Vagina (tissue), 2 donors: ENCODE measurements at places on chromosomes 12 and 14. TPM values are rescaled to one million over a fixed set of nuclear protein-coding genes. Genes with fewer than 3 reads are reported as not detected.

- no peak for DNase-seq
- H3K36me3 ChIP-seq = no peaks in the 10 kb centered on the region
- no peak overlapping the region for H3K27ac ChIP-seq
- no peak overlapping the region for H3K4me3 ChIP-seq
- no peaks in the 10 kb centered on the region for H3K27me3 ChIP-seq
Observed at GRCh38 chr12:1890810-1891209, 27.6 kb downstream of the CACNA2D4 start.

DNA sequence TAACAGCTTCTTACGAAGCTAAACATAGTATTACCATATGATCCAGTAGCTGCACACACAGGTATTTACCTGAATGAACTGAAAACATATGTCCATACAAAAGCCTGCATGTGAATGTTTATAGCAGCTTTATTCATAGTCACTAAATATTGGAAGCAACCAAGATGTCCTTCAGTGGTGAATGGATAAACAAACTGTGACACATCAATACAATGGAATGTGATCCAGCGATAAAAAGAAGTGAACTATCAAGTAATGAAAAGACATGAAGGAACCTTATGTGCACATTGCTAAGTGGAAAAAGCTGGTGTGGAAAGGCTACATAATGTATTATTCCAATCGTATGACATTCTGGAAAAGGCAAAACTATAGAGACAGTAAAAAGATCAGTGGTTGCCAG is 38.1 kb upstream of the JDP2 start:
- no peaks in the 10 kb centered on the region for H3K27me3 ChIP-seq
- H3K4me3 ChIP-seq = no peak overlapping the region
- H3K27ac ChIP-seq = no peak overlapping the region

- H3K27me3 ChIP-seq = no peaks in the 10 kb centered on the region
- no peaks in the 10 kb centered on the region for H3K4me1 ChIP-seq
- no peaks in the 10 kb centered on the region for H3K36me3 ChIP-seq
- H3K4me3 ChIP-seq = no peak overlapping the region
- no peak for DNase-seq
Observed at GRCh38 chr12:119299130-119299529, 35.4 kb upstream of the CCDC60 start.

DNA sequence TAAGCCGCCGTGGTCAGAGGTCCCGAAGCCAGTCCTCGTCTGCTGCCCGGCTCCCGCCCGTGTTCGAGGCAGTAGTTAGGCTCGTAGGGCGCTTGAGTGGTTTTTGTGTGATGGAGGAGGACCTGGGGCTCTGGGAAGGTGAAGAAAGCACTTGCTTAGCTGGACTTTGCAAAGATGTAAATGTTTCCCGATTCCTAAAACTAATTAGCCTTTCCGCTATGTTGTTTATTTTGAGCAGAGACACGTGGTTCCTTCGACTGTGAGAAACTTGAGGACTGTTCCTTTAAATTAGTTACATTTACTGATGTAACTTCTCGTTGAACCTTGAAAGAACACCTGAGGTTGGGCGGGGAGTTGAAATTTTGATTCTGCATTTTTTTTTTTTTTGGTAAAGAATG is 33.9 kb downstream of the MIA2 start:
- H3K4me1 ChIP-seq = peaks cover 34% of the 10 kb centered on the region
- H3K4me3 ChIP-seq = peak overlapping the region; percentile 90
- H3K27ac ChIP-seq = peak overlapping the region; percentile 98
- H3K36me3 ChIP-seq = no peaks in the 10 kb centered on the region

- H3K4me3 ChIP-seq = no peak overlapping the region
- H3K4me1 ChIP-seq = no peaks in the 10 kb centered on the region
- no peaks in the 10 kb centered on the region for H3K27me3 ChIP-seq
- no peak for DNase-seq
Observed at GRCh38 chr12:25106818-25107217, 88.1 kb downstream of the DNAI7 start.

DNA sequence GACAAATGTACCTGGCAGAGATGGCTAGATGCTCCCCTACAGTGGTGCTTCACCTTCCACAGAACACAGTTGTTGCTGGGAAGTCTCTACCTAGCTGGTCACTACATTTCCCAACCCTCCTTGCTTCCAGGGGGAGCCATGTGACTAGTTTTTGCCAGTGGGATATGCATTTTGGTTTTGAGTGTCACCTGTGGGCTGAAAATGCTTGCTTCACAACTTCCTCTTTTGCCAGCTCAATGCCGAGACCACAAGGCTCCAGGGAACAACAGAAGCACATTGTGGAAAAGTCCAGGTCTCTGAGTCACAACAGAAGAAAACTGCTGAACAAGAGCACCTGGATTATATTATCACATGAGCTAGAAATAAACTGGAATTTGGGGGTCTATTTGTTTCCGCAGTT is 48.5 kb upstream of the ARHGAP5 start:
- H3K27ac ChIP-seq = no peak overlapping the region
- DNase-seq = no peak
- no peaks in the 10 kb centered on the region for H3K36me3 ChIP-seq
- H3K4me1 ChIP-seq = no peaks in the 10 kb centered on the region
- no peak overlapping the region for H3K4me3 ChIP-seq

DNA sequence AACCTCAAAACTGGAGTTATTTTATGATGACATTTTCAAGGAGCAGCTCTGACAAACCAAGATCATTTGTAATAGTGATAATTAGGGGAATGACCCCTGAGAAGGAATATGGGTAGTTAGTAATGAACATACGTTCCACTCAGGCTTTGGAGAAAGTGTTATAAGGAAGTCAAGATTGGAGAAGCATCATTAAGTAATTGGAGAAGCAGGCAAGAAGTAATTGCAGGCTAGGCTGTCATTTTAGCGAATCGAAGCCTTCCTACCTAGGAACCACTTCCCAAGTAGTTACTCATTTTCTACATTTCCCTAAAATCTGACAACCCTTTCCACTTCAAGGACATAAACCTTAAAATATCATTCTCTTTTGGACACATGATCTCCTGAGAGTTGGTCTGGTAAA is 1.2 kb downstream of the EDDM3B start:
- no peaks in the 10 kb centered on the region for H3K27me3 ChIP-seq
- H3K4me1 ChIP-seq = no peaks in the 10 kb centered on the region
- no peak overlapping the region for H3K4me3 ChIP-seq
- H3K36me3 ChIP-seq = no peaks in the 10 kb centered on the region
- DNase-seq = no peak

DNA sequence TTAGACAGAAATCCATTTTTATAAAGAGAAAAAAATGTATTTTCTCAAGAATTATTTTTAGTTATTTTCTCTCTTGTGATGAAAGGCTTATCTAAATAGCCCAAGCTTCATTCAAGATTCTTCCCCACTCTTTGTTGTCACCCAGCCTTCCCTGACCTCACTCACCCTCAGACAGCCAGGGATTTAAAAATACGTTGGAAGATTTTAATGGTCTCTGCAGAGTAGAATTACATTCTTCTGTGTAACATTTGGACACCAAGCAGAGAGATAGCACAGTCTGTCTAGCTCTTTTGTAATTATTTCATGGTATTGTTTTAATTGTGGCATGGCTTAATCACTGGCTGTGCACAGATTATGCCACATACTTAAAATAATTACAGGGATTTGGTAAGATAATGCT is 130.3 kb downstream of the IGF1 start:
- DNase-seq = no peak
- no peaks in the 10 kb centered on the region for H3K36me3 ChIP-seq
- no peak overlapping the region for H3K4me3 ChIP-seq
- H3K4me1 ChIP-seq = no peaks in the 10 kb centered on the region
- no peak overlapping the region for H3K27ac ChIP-seq

DNA sequence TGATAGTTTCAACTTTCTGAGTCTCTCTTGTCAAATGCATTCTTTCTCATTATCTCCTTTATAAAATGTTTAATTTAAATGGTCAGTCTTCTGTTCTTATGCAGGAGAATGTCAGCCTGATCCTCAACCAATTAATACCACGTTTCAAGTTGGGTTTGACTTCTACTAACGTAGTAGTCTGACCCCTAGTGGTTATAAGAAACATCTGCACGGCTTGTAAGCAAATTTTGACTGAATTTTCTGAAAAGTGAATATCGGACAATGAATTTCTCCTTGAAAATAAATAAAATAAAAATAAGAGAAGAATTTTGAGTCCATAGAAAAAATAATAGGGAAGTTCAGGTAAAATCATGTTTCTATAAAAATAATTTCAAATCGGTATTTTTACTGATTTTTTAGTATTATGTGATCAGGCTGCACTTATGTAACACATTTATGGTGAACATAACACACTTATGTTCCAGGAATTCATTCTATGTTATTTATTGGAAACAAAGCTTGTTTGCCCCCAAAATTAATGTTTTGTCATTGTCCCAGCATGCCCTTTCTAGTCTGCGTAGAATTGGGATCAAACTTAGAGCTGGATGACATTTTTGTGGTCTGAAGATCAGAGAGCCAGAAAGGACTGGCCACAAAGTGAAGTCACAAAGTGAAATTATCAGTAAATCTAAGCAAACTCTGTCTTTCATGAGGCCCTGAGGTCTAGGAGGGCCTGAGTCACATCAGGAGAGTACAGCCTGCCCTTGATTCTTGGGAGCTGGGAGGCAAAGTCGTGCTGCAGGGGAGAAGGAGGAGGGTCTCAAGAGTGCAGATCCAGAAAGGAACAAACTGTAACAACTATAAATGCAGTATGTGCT is 101.2 kb upstream of the STXBP6 start:
- H3K4me3 ChIP-seq = no peak overlapping the region
- no peaks in the 10 kb centered on the region for H3K36me3 ChIP-seq
- no peak for DNase-seq
- H3K27ac ChIP-seq = no peak overlapping the region

- H3K4me1 ChIP-seq = no peaks in the 10 kb centered on the region
- no peak overlapping the region for H3K4me3 ChIP-seq
- H3K27me3 ChIP-seq = no peaks in the 10 kb centered on the region
- no peak overlapping the region for H3K27ac ChIP-seq
- DNase-seq = no peak
Observed at GRCh38 chr14:33642080-33642479, 308.8 kb downstream of the EGLN3 start.

DNA sequence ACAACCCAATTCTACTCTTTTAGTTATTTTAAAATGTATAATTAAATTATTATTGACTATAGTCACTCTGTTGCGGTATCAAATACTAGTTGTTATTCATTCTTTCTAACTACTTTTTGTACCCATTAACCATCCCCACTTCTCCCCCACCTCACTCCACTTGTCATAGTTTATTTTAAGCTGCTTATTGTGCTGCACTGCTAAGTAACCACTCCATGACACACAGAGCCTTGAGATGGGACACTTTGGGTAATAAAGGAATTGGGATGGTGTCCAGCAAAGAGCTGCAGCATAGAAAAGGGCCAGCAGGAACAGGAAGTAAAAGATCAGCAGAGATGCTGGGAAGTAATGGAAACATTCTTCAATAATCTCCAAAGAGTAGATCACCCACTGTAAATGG is 123.0 kb downstream of the RPS29 start:
- H3K4me1 ChIP-seq = no peaks in the 10 kb centered on the region
- H3K27me3 ChIP-seq = no peaks in the 10 kb centered on the region
- H3K4me3 ChIP-seq = no peak overlapping the region

DNA sequence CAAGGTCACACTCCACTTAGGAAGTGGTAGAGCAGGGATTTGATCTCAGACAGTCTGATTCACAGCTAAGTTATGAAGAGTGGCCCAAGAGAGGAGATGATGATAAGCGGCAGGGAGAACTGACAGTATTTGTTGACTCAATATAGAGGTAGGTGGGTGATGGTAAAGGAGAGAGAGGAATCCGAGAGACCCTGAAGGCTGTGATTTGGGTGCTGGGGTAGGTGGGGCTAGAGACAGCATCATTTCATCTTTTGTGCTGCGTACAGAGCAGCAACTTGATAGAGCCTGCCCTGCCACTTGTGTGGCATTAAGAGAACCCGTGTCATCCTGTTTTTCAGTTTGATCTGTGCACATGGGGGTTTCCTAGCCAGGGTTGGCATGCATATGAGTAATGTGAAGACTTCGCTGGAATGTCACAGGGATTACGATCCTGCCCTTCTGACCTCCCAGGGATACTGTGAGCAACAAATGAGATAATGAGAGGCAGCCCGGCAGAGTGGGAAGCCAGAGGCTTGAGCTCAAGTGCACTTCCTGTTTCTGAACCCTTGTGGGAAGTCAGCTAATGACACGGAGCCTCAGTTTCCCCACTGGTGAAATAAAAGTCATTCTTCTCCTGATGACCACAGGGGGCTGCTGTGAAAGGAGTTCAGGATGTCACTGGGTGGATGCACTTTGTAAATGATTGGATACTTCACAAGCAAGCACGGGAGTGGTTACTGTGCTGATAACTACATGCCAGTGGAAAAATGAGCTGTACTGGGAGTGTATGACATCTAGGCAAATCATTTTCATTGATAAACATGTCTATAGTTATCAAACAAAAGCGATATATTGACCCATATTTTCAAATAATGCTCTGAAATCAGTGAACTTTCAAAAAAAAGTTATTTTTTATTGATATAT is 59.5 kb upstream of the IGF1 start:
- no peaks in the 10 kb centered on the region for H3K27me3 ChIP-seq
- DNase-seq = no peak
- H3K4me3 ChIP-seq = no peak overlapping the region
- no peaks in the 10 kb centered on the region for H3K36me3 ChIP-seq
- H3K4me1 ChIP-seq = peaks cover 12% of the 10 kb centered on the region

DNA sequence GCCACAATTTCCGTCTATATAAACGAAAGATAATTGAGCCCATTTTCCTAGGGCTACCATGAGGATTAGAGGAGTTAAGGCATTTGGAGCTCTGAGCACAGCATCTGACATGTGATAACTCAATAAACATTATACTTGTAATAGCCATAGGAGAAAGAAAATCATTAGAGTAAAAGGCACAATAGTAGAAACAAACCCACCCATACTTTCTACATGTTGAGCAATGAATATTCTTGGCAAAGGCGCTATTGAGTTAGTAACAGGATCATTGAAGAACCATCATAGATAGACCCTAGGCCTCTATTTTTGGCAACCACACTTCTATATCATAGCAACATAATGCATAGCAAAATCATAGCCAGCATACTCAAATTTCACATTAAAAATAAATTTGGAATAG is 664.1 kb downstream of the NOVA1 start:
- no peaks in the 10 kb centered on the region for H3K36me3 ChIP-seq
- no peak for DNase-seq
- no peak overlapping the region for H3K4me3 ChIP-seq

GRCh38 chr14:39265033-39265432 is 31.3 kb downstream of the MIA2 start:
- no peaks in the 10 kb centered on the region for H3K36me3 ChIP-seq
- no peak overlapping the region for H3K4me3 ChIP-seq
- no peak overlapping the region for H3K27ac ChIP-seq
- no peaks in the 10 kb centered on the region for H3K27me3 ChIP-seq
- peaks cover 28% of the 10 kb centered on the region for H3K4me1 ChIP-seq
- no peak for DNase-seq

SPTB gene
- 0.98 TPM for total RNA-seq

TTC6 gene
- 4.4 TPM for total RNA-seq

FAIM2 gene
- total RNA-seq = 19.4 TPM

CATSPERB gene
- total RNA-seq = 5.2 TPM

SOX5 gene
- total RNA-seq = 21.1 TPM

ARID4A gene
- total RNA-seq = 20.6 TPM

HRK gene
- total RNA-seq = not detected

NUAK1 gene
- 22.8 TPM for total RNA-seq

CFAP54 gene
- total RNA-seq = 1.7 TPM

AQP6 gene
- total RNA-seq = not detected

LUM gene
- 72.9 TPM for total RNA-seq
